ENCODE measurements at places on chromosomes 6 and 20.
A peak's percentile ranks its signal among the peaks of the same experiment; 100 is the strongest.

- DNase-seq, result no peak
Measured at GRCh38 chr6:136682292-136682691, 110.0 kb downstream of the MAP3K5 start.

- DNase-seq, result no peak
Measured at GRCh38 chr20:60473211-60473610, 515.0 kb downstream of the CDH26 start.

GRCh38 chr20:19735446-19735845, 22.6 kb upstream of the RIN2 start:
- DNase-seq, result peak; percentile 79

DNA sequence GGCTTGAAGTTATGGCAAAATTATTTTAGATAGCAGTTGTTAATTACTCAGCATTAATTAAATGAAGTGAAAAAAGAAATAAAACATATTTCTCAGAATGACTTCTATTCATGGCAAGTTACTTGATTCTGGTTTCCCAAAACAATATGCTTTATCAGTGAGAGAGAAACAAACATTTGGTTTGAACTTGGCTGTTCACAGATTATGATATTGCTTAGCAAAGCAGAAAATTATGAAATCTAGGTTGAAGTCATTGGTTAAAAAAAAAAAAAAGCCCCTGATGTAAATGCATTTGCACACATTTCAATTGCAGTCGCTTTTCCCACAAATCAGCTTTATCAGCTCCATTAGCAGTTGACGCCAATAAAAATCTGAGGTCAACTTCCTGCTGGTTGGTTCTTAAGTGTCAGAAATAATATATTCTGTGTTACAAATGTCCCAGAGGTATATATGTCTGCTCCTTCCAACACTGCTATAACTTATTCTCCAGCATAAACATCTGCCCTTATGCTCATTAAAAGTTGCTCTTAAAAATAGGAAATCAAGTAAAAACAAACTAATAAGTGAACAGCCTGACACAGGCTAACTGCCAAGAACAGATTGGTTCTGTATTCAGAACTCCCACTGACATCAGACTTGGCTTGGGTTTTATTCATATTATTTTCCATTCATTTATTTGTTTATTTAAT, 275.4 kb downstream of the PHF3 start:
- no peak for DNase-seq

DNA sequence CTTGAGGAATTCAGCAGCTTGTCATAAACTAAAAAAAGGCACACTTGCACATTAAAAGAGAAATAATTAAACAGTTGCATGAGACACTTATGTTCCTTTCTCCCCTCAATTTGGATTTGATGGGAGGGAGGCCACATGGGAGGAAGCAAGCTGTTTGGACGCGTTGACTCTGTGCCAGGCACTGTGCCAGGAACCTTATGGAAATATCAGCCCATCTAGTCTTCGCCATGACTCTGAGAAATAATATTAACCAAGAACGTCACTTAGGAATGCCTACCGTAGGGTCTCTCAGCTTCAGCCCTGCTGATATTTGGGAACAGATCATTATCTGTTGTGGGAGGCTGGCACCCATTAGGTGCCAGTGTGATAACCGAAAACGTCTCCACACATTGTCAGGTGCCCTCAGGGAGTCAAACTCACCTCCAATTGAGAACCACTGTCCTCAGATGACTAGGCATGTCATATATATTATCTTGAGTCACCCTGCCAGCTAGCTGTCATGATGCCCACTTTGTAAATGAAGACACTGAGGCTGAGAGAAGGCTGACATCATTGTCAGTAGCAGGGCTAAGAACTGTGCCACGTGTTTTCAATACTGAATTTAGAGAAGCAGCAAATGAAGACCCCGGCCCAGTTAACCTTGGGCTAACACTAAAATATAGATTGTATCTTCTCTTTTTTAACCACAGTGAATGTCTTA, 36.1 kb downstream of the EYA2 start:
- no peak for DNase-seq

- DNase-seq, result no peak
Measured at GRCh38 chr6:78525976-78526375, 341.4 kb upstream of the IRAK1BP1 start.

DNA sequence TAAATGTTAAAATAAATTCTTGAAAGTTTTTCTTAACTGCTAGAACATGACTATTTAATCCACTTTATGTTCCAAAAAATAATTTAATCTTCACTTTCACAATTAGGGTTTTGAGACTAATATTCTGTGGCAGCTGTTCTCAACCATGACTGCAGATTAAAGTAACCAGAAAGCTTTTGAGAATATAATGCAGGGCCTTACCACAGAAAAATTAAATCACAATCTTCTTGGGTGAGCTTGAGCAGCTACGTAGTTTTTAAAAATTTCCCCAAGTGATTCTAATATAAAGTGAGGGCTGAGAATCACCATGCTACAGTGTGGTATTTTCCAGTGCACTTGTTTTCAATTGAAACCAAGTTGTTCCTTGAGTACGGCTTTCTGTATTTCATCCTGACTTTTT, 196.6 kb upstream of the PTCHD4 start:
- no peak for DNase-seq

GRCh38 chr20:37317316-37317715, 27.9 kb downstream of the MANBAL start:
- no peak for DNase-seq

DNA sequence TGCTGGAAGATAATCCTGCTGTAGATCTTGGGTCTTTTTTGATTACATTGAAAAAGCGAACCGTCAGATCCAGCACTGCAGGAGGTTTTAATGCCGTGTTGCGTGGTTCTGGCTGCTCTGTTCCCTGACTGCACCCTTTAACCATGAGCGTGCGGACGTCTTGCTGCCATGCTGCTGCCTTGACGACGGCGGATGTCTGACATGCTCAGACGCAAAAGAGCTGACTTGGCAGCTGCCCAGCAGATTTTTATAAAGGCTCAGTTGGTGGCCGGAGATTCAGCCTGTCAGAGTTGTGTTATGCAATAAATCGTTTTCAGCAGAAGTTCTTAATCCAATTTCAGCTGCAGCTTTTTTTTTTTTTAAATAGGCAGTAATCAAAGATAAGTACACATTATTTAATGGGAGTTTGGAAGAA, 119.4 kb downstream of the JARID2 start:
- DNase-seq, result peak; percentile 89

GRCh38 chr20:23205611-23206041, 119.5 kb upstream of the CD93 start:
- DNase-seq, result peak; percentile 70

DNA sequence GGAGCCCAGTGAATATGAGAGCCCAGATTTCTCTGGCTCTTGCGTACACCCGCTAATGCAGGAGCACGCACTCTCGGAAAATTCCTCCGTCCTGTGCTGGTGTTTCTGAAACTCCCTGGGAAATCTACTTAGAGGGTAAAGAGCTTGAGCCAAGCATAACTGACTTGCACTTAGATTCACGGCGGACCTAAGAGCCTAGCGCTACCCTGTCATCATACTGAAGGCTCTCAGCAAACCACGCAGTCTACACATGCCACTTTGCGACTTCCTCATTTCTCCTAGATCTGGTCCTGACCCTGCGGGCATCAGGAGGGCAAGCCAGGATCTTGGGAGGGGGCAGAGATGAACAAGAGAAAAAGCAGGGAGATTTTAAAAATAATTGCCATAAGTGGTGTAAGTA, 324.7 kb downstream of the CD83 start:
- no peak for DNase-seq

- DNase-seq, result no peak
Measured at GRCh38 chr6:16925461-16925860, 164.2 kb upstream of the ATXN1 start.

DNA sequence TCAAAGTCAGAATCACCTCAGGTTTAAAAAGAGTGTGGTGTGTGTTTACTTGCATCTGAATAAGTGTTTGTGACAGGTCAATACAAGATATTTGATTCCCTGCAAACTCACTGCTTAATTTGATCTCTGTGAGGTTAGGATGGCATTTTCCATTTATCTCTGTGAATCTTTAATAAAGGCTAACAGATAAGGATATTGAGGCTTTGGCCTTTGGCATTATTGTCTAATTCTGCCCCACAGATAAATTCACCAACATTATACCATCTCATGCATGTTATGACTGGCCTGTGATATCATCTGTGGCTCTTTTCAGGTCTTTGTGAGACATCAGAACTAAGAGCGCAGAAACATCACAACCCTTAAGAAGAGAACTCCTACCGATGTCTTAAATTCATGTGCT, 84.7 kb downstream of the TRMT6 start:
- DNase-seq, result no peak

- DNase-seq, result no peak
Measured at GRCh38 chr20:62840244-62841197, 21.1 kb downstream of the TCFL5 start.

- no peak for DNase-seq
Measured at GRCh38 chr6:52385074-52385473, 23.1 kb downstream of the PAQR8 start.

- DNase-seq, result peak; percentile 60
Measured at GRCh38 chr6:159044899-159045727, at the start of gene TAGAP. TAGAP (minus strand) TSS chr6:159044991; CDS start chr6:159044146, 845 bp downstream.

DNA sequence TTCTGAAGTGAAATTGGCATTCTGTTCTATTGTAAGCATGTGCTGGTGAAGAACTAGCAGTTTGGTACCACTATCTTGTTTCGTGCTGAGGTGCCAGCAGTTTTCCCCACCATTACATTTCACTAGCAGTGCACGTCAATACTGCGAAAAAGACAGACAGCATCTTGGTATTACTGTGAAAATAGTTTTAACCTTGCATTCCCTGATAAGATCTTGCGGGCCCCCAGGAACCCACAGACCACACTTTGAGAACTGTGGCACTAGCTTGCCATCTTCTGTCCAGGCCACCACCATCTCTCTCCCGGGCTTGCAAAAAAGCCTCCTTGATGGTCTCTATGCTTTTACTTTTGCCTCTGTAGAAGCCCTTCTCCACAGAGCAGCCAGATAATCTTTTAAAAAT, 185.7 kb downstream of the BACH2 start:
- DNase-seq, result no peak

GRCh38 chr6:130558131-130558530, 192.3 kb downstream of the TMEM200A start:
- DNase-seq, result no peak

DNA sequence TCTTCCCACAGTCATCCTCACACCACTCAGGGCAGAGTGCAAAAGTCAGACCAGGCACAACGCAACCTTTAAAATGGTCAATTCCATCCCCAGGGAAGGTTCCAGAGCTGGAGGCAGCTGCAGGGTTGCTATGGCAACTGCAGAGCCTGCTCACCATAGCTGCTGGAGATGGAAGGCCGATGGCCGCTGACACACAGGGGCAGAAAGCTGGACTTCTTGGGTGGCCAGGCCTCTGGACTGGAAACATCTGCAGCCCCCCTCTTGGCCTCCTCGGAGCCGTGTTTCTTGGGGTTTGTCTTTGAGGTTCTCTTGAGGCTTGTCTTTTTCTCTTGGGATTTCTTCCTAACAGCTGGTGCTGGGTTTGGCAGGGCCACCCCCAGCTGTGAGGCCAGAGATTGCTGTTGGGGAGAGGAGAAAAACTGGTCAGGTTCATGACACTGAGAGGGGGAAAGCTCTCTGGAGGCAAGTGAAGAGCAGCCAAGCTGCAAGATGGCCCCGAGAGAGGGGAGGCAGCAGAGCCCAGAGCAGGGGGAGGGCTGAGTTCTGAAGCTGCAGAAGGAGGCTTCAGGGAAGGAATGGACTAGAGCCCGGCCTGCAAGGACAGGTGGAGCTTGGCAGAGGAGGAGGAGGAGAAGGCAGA, 10.2 kb downstream of the BNIP5 start:
- DNase-seq, result no peak

GRCh38 chr20:16714751-16715150, 15.1 kb upstream of the SNRPB2 start:
- no peak for DNase-seq

GRCh38 chr6:70385901-70386300, 27.4 kb upstream of the FAM135A start:
- DNase-seq, result no peak

- DNase-seq, result no peak
Measured at GRCh38 chr6:99871641-99872040, 122.4 kb downstream of the MCHR2 start.

GRCh38 chr20:38590676-38591473, 9.9 kb downstream of the ADIG start:
- DNase-seq, result no peak

DNA sequence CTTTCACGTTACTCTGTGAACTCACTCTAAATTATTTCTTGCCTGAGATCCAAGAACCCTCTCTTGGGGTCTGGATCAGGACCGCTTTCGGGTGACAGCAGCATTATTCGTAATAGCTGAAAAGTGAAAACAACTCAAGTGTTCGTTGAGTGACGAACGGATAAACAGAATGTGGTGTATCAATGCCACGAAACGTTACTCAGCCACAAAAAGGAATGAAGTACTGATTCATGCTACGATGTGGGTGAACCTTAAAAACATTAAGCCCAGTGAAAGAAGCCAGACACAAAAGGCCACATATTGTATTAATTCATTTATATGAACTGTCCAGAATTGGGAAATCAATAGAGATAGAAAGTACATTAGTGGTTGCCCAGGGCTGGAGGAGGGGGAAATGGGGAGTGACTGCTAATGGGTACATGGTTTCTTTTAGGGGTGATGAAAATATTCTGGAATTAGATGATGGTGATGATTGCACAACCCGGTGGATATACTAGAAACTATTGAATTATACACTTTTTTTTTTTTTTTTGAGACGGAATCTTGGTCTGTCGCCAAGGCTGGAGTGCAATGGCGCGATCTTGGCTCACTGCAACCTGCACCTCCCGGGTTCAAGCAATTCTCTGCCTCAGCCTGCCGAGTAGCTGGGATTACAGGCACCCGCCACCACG, 8.4 kb downstream of the PTGIS start:
- DNase-seq, result no peak

- no peak for DNase-seq
Measured at GRCh38 chr6:72894091-72894490, 272.2 kb downstream of the KCNQ5 start.

DNA sequence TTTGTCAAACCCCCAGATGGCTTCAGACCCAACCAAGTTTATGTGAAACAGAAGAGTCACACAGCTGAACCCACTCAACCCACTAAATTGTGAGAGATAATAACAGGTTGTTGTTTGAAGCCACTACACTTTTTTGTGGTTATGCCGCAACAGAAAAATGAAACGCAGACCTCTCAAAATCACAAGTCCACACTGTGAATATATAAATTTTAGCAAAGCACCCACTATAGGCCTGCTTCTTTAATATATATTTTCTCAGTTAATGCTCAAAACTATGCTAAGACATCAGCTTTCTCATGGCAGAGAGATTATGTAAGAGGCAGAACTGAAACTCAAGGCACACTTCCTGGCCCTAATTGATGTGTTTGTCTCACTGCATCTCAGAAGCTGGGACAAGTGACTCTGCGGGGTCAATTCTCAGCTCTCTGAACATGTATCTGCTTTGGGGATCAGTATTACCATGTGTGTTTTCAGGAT, 27.7 kb downstream of the MAP3K5 start:
- no peak for DNase-seq

DNA sequence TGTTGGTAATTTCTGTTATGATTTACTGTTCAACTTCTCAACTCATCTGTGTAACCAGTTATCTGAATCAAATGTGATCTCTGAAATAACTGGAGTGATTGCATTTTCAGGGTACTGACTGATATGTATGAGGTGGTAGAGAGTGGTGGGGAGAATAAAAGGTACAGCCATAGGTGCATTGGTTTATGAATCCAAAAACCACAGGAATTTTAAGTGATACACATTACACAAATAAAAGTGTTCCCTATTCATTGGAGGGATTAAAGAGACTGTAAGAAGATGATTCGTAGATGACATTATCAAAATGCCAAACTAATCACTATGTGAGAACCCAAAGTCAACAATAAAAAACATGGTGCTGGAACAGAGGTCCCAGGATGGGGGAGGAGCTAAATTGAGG, 158.7 kb upstream of the RSPO3 start:
- no peak for DNase-seq

- DNase-seq, result no peak
Measured at GRCh38 chr20:44129911-44130718, 56.9 kb downstream of the JPH2 start.

Measured in adrenal gland (tissue), 19 donors.